ENCODE measurements at places on chromosomes 12 and 14.

DNA sequence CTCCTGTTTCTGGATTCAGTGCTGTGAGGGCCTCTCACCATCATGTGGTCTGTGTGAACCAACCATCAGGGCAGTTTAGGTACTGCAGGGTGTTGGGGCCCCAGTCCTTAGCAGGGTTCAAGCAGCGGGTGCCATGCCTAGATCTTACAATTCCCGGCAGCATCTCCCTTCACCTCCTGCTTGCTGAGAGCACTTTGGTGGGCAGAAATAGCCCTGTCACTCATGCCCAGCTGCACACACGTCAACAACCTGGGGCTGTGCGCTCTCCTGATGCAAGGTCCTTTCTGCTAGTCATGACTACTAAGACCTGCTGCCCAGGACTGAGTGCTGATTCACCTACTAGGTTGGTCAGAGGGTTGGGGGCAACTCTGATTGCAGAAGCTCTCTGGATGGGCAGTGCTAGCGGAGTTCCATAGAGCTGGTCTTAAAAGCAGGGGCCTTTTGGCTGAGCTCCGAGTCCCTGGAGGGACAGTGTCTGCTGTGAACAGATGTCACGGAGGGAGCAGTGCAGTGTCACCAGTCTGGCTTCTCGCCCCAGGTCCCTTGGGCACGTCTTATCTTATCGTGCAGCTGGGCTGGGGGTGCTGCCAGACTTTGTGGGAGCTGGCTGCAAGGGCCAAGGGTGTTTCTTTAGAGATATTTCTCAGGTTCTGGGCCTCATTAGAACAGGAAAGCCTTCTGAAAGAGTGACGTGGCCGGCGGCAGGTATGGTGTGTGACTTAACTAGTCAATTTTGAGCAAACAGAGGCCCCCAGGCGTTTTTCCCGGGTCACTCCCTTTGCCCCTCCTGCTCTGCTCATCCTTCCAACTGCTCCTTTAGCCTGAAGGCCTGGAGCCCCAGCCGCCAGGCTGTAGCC lies 71.8 kb downstream of the NINJ2 start:
- ATAC-seq: peak; percentile 70

- ATAC-seq: no peak
These were observed 321.1 kb upstream of the STXBP6 start for GRCh38 chr14:25371068-25371467.

DNA sequence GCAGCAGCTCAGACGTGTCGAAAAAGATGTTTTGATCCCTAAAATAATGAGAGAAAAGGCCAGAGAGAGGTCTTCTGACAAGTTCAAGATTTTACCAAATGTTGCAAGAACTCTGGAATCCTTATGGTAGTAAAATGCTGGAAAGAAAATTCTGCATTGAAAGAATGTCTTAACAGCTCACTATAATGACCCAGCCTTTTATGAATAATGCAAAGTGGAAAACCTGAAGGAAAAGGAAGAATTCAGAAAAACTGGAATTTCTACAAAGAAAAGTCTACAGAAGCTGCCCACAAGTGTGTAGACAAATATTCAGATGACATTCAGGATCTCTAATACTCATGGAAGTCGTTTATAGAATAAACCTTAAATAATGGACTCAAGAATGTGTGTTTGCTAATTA lies 1.8 kb upstream of the CCDC88C start:
- ATAC-seq: no peak

DNA sequence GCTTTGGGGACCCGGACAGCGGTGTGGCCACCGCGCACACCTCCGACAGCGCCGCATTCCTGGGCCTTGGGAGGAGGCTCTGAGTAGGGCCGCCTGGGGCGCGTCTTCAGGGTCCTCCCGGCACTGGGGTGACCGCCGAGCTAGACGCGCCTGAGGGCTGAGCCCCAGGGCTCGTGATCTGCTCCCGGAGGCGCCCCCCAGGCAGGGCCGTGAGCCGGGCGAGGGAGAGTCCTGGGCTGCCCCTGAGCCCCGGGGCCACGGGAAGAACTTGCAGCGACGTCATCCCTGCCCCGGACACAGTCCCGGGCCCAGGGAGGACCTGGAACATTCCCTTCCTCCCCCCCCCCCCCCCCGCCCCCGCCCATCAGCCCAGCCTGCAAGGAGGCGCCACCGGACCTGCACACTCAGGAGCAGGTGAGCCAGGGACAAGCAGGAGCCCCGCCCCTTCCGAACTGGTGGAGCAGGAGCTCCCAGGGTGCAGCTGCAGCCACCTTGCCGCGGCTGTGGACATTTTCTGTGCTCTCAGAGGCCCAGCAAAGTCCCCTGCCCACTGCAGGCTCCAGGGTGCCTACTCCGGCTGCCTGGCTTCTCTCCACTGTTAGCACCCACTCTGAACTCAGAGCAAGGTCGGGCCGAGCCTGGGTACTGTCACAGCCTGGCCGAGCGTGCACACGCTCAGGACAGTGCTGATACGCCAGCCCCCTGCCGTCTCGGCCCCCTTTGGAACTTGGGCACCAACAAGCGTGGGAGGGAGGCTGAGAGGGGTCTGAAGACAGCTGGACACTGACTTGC lies 50.7 kb downstream of the A2M start:
- peak; percentile 65 for ATAC-seq

GRCh38 chr14:71262441-71262840 lies 355.2 kb downstream of the PCNX1 start:
- no peak for ATAC-seq

GRCh38 chr12:84756961-84757360 lies 155.6 kb downstream of the SLC6A15 start:
- ATAC-seq: peak; percentile 43

DNA sequence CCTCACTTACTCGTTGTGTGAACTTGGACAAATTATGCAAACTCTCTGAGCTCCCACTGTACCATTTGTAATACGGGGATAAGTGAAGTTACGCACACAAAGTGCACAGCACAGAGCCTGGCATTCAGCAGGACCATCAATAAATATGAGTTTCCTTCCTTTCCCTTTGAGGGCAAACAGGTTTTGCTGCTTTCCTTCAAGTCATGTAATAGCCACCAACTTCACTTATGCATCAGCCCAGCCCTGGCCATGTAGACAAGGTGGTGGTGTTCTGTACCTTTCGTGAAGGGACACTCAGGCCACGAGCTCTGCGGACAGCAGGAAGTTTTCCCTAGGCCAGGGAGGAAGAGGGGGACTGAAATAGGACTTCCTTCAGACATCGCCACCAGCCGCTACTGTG lies 272.7 kb downstream of the CACNA1C start:
- no peak for ATAC-seq

DNA sequence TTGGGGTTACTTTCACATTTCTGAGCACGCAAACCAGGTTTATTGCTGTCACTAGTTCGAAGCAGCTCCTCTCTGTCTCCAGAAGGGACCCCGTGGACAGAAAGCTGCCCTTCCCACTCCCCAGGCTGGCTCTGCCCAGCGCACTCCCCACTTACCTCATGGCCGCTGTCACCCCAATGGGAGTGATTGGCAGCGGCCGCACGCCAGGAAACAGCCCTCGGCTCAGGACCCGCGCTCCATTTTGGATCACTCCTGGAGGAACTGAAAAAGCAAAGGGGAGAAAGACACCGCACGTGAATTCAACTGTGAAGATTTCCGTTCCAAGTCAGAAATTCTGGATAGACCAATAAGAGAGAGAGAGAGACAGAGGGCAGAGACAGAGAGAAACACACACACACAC lies 236.5 kb downstream of the FOXN3 start:
- ATAC-seq: no peak

GRCh38 chr12:124736115-124737039 lies 127.3 kb downstream of the SCARB1 start:
- no peak for ATAC-seq

DNA sequence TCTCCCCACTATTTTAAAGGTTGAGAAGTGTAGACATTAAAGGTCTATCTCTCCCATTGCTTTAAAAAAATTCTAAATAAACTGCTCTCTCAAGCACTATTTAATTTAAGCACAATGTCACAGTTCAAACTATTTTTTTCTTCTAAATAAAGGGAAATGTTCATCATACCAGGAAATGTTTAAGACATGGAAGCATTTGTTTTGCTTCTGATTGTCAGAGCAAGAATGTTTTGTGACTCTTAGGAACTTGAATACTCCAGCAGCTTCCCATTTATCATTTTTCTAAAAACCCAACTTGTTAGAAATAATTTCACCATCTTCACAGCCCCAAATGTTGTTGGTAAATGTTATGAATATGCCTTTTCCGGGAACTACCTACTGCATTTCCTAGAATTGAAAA lies 121.8 kb upstream of the NTF3 start:
- no peak for ATAC-seq

GRCh38 chr14:44669496-44669895 lies 162.4 kb upstream of the FSCB start:
- ATAC-seq: no peak

DNA sequence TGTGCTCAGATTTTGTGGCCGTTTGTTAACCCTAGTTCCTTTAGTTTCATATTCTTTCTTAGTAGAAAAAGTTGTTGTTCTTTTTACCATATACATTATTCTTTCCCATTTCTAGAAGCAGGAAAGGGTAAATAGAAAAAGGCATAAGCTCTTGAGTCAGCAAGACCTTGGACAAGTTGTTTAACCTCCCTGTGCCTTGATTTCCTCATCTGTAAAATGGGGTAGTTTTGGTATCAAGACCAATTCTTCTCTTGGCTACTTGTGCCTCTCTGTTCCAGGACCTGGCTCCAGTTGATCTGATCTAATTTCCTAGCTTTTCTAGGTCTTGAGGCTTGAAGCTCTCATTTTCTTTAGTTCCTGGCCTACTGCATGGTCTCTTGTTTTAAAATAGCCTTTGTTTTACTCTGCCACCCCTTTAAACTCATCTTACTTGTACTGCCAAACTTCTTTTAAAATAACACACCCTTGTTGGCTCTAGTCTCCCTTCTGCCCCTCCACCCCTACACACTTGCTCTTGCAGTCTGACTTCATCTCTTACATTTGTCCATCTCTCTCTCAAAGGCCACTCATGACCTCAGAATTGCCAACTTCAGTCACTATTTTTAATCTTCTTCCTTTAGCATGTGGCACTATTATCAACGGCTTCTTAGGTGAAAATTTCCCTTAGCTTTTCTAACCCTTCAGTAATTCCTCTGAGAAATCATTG lies 143.7 kb downstream of the TTLL5 start:
- no peak for ATAC-seq

GRCh38 chr12:90510948-90511347 lies 444.0 kb downstream of the CCER1 start:
- ATAC-seq: no peak

DNA sequence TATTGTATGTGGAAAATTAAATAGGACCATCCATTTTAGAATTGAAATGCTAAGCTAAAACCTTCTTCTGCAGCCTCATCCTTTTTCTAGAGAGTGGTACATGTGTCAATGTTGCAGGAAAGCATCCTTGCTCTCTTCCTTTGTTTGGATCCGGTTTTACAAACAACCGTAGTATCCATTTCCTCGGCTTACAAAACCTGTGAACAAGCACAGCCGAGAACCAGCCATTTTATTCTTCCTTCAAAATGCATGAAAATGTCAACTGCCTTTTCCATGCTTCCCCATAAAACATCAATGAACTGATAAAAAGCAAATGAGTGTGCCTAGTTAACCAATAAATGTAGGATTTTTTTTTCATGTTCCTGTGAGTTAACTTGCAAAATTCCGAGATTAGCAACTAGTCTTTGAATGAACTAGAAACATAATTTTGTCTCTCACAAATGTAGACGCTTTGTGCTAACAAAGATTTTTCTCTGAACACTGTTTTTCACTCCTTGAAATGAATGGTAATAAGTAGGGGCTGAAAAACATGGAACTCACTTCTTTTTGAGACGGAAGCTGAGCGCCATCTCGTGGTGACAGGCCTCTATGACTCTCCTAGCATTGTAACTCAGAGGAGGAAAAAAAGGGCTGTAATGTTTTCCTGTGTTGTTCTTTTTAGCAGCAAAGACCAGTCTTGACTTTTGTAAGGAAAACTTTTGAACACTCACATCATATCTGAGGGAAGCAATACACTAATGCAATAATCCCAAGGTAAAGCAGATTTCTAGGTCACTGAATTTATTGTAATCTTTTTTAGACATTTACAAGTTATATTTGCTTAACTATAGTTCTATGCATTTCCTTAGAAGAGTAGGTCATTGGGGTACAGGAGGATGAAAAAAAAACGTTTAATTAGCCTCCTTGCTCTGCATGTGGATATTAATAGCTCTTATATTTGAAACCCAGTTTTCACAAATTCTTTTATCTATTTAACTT lies 157.4 kb upstream of the FOXG1 start:
- peak; percentile 90 for ATAC-seq

DNA sequence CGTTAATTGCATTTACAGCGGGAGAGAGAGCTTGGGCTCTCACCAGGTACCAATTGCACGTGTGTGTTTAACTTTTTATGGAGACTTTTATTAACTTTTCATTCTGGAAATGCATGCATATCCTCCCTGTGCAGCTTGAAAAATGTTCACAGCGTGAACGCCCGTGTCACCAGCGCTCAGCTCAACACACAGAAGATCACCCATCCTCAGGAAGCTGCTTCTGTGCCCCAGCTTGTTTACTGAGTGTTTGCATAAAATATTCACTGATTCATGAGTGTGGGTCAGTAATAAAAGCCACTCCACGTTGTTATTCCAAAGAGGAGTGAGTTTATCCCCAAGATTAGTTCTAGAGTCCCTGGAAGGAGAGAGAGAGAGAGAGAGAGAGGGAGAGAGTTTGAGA lies 75.5 kb upstream of the FZD10 start:
- ATAC-seq: no peak

DNA sequence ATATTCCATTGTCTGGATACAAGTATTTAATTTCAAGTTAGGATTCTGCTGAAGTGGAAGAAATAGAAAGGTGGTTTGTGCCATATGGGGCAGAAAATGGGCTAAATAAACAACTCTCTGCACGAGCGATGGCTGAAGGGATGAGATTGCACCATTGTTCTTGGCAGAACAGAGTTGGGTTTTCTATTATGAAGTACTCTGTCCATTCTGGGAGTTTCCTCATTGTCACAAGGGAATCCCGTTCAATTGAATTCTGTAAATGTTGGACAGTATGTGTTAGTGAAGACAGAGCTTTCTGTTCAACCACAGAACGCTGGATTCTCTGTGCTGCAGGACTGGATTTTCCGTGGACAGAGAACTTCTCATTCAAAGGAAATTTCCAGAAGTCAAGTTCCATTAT lies 345.5 kb upstream of the PRICKLE1 start:
- ATAC-seq: no peak

GRCh38 chr12:130396667-130397066 lies 59.0 kb downstream of the PIWIL1 start:
- ATAC-seq: no peak

DNA sequence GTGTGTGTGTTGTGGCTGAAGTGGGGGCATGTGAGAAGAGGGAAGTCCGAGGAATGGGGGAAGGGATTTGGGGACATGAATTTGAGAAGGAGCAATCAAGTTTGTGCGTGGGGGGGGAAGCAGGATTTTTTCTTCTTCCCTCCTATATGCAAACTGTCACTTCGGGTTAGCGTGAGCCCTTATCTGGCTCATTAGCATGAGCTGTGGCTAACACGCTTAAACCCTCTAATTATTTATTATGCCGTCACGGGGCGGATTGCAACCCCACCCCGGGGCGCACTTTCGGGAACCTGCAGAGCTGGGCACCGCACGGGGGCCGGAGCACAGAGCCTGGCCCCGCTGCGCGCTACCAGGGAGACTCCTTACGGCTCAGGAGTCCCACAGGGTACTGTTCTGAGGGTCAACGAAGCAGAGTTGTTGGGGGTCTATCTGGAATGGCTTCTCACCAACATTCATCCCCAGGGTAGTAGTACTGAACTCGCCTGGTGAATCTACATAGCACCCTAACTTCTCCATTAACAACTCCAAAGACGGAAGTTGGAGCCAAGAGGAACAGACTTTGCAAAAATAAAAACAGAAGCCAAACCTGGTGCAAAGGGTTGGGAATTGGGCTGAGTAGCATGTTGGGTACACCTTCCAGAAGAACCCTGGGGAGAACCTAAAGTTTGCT lies 6.4 kb upstream of the ASCL1 start:
- ATAC-seq: no peak

- no peak for ATAC-seq
These were observed 180.1 kb downstream of the DUSP6 start for GRCh38 chr12:89172224-89172623.

Data from SK-N-SH treated with all-trans-retinoic acid at 6 μM for 48 hours (cell line).